A549 treated with Hydrocortisone at 1 μM for 4 hours (cell line): ENCODE measurements at places on chromosomes 3 and 15. TPM values are rescaled to one million over a fixed set of nuclear protein-coding genes. Genes with fewer than 3 reads are reported as not detected.

The ACSBG1 gene
- total RNA-seq, result 0.07 to 0.25 TPM (median 0.17 TPM) in 5 replicates

The TGM4 gene
- 0.12 to 0.30 TPM (median 0.16 TPM) in 5 replicates for total RNA-seq

The AGBL1 gene
- total RNA-seq, result not detected in 5 replicates

The ADAMTSL3 gene
- total RNA-seq, result 0.22 to 0.70 TPM (median 0.32 TPM) in 5 replicates

The FMN1 gene
- 0.21 to 0.39 TPM (median 0.29 TPM) in 5 replicates for total RNA-seq

The EPHB1 gene
- total RNA-seq, result 0.05 to 0.09 TPM (median 0.06 TPM) in 4 of 5 replicates, not detected in the other

The GLDN gene
- total RNA-seq, result 0.02 to 0.12 TPM in 2 of 5 replicates, not detected in the others

The HRG gene
- total RNA-seq, result not detected in 5 replicates

The GTF2A2 gene
- 148 to 190 TPM (median 177 TPM) in 5 replicates for total RNA-seq

The THAP10 gene
- 3.9 to 5.4 TPM (median 4.7 TPM) in 5 replicates for total RNA-seq

The HYAL2 gene
- total RNA-seq, result 25.0 to 32.7 TPM (median 30.7 TPM) in 5 replicates

The RPL39L gene
- total RNA-seq, result 47.6 to 51.5 TPM (median 49.3 TPM) in 5 replicates

The TTLL13 gene
- total RNA-seq, result 0.03 to 0.18 TPM (median 0.14 TPM) in 5 replicates

The GATA2 gene
- total RNA-seq, result 3.7 to 5.6 TPM (median 5.1 TPM) in 5 replicates

The PAQR5 gene
- 81.6 to 103 TPM (median 94.1 TPM) in 5 replicates for total RNA-seq

The KLHL40 gene
- total RNA-seq, result not detected in 5 replicates

The ZNF774 gene
- total RNA-seq, result 0.76 to 1.9 TPM (median 0.99 TPM) in 5 replicates

The GOLGA6L26 gene
- not detected in 5 replicates for total RNA-seq

The CALML4 gene
- 6.3 to 9.1 TPM (median 8.1 TPM) in 5 replicates for total RNA-seq

The ATG3 gene
- total RNA-seq, result 43.2 to 52.6 TPM (median 46.7 TPM) in 5 replicates

The GXYLT2 gene
- 0.87 to 1.2 TPM (median 1.1 TPM) in 5 replicates for total RNA-seq

The IL20RB gene
- 0.67 to 1.6 TPM (median 0.97 TPM) in 5 replicates for total RNA-seq

The CLRN1 gene
- total RNA-seq, result not detected in 5 replicates

The UNC13C gene
- total RNA-seq, result 0.01 TPM in 1 of 5 replicates, not detected in the others

The SLC38A3 gene
- total RNA-seq, result 0.10 to 0.12 TPM (median 0.12 TPM) in 3 of 5 replicates, not detected in the others

The DYNLT2B gene
- 20.7 to 26.7 TPM (median 24.0 TPM) in 5 replicates for total RNA-seq

The SCN11A gene
- total RNA-seq, result not detected in 5 replicates

The SPATA16 gene
- not detected in 5 replicates for total RNA-seq

The ISLR gene
- 0.22 to 0.50 TPM (median 0.36 TPM) in 5 replicates for total RNA-seq

The DUOXA2 gene
- total RNA-seq, result not detected in 5 replicates

The AGTR1 gene
- total RNA-seq, result 0.32 to 0.77 TPM (median 0.59 TPM) in 5 replicates

The PODXL2 gene
- 8.6 to 11.0 TPM (median 9.2 TPM) in 5 replicates for total RNA-seq

The C3orf80 gene
- 1.0 to 1.4 TPM (median 1.1 TPM) in 5 replicates for total RNA-seq

The ZBTB38 gene
- total RNA-seq, result 60.4 to 113 TPM (median 86.2 TPM) in 5 replicates

The ANKRD34C gene
- total RNA-seq, result not detected in 5 replicates

The TRIM42 gene
- not detected in 5 replicates for total RNA-seq

The ANKRD63 gene
- total RNA-seq, result 0.24 to 0.59 TPM (median 0.35 TPM) in 5 replicates

The DPPA2 gene
- not detected in 5 replicates for total RNA-seq

The PLIN1 gene
- 0.05 to 0.15 TPM (median 0.12 TPM) in 4 of 5 replicates, not detected in the other for total RNA-seq

The FBLN2 gene
- total RNA-seq, result 1.8 to 3.3 TPM (median 2.5 TPM) in 5 replicates

The PARP3 gene
- total RNA-seq, result 8.0 to 11.1 TPM (median 9.0 TPM) in 5 replicates

The NR2E3 gene
- 0.14 to 0.31 TPM (median 0.22 TPM) in 5 replicates for total RNA-seq

The SEC22A gene
- 17.0 to 24.4 TPM (median 19.5 TPM) in 5 replicates for total RNA-seq

The RAD54L2 gene
- total RNA-seq, result 3.2 to 5.1 TPM (median 3.5 TPM) in 5 replicates
